CD4-positive, alpha-beta T cell treated with Interleukin-6 at 100 ng/mL for 8 hours (primary cell): ENCODE measurements at places on chromosomes 3 and 15.

DNA sequence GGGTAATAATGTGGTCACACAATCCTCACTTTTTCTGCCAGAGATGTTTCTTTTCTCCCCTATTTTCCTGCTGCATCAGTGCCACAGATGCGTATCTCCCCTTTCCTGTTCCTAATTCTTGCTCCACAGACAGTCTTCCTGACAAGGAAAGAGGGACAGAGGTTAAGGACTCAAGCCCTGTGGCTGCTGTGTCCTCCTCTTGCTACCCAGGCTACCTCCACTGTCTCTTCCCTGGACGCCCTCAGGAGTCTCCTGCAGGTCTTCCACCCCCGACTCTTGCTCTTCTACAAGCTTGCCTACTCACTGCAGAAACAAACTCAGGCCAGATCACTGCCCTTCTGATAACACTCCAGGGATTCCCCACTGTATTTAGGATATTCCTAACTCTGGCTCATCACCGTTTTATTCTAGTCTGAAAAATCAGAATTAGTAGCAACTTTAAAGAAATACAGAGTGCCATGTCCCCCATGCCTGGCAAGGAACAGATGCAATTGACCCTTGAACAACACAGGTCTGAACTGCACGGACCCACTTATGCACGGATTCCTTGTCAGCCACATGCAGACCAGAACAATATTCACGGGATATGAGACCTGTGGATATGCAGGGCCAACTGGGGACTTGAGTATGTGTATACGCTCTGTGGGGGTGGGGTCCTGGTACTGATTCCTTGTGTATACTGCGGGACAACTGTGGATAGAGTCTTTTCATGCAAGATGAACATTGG is 151.8 kb downstream of the GHSR start:
- DNase-seq = no peak

DNA sequence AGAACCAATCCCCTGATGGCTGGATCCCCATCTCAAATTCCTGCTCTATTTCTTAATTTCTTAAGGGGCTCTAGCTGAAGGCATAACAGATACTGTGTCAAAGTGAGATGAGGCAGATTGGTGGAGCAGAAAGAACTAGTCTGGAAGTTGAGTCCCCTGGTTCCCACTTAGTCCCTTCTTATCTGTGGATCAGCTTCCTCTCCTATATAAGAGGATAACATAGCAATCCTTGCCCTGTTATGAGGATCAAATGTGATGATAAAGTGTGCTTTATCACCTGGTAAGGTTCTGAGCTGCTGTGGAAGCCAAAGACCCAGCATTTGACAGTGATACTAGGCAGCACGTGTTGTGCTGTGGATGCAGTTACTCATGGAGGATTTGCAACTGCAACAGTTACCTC is 8.1 kb upstream of the SIN3A start:
- no peak for DNase-seq

- DNase-seq = peak; percentile 64
Measured at GRCh38 chr15:76973362-76973743, 21.6 kb upstream of the PSTPIP1 start.

- DNase-seq = no peak
Measured at GRCh38 chr3:138775254-138775595, 59.5 kb downstream of the PIK3CB start.

DNA sequence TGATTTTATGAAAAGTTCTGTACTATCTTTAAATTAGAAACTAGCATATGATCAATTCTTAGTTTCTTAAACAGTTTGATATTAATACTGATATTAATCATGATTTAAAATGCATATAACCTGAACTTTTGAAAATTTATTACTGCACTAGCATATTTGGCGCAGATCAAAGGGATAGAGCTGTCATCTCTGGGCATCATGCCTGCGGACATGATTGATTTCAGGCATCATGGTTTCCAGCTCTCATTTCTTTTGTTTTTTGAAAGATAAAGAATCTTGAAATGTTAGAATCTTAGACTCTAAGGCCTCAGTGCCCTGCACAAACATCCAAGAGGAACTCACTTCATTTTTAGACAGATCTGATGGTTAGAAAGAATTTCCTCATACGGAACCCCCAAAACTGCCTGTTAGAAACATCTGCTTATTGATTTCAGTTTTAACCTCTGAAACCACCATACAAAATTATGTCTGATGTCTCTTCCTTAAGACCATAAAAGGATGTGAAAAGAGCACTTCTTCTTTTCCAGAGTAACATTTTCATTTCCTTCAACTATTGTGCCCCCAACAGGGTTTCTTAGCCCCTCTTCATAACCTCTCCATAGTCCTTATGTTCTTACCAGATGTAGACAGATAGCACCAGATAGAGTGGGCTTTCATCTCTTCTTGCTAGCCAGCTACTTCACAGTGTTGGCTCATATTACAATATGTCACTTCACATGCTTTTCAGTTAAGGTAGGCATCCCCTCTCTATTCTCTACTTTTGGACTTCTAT is 110.8 kb downstream of the BBX start:
- no peak for DNase-seq

DNA sequence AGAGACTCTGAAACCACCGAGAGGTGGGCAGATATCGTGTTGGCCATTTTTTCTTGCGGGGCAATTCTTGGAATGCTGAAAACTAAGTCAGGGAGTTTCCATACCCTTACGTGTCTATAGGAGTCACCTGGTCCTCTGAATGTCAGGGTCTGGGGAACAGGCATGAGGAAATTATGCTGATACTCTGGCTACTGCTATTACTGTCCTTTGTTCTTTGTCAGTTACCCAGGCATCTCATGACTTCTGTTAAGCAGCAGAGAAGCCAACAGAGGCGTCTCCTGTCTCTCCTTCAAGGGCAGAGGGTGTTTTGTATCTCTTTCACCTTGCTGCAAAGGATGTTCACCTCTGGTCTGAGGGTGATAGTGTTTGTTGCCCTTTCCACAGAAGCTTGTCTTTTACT is 559.5 kb upstream of the CCDC54 start:
- DNase-seq = no peak

DNA sequence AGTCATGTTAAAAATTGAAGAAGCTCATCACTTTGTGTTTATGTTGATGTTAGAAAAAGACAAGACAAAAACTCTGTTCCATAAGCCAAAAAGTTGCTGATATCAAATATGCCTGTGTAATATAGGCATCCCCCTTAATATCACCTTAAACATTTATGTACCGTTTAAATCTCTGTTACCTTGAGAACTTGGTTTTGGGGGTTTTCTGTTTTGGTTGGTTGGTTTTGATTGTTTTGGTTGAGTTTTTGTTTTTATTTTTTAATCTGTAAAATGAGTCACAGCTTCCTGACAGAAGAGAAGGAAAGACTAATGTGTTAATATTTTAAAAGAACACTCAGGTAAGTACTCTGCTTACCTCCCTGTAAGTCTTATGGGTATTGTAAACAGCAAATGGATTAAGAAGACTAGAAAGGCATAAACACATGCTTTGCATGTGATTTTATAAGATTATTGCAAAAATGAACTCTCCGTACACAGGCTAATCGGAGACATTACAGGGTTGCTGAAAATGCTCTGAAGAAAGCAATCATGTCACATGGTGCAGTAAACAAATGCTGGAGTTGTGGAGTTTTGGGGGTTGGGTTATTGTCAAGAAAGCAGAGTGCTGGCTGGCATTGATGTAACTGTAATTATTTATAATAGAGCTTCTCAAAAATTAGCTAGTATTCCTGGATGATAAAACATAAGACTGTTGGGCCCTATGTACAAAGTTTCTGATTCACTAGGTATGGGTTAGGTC is 69.5 kb upstream of the MBNL1 start:
- DNase-seq = peak; percentile 29

DNA sequence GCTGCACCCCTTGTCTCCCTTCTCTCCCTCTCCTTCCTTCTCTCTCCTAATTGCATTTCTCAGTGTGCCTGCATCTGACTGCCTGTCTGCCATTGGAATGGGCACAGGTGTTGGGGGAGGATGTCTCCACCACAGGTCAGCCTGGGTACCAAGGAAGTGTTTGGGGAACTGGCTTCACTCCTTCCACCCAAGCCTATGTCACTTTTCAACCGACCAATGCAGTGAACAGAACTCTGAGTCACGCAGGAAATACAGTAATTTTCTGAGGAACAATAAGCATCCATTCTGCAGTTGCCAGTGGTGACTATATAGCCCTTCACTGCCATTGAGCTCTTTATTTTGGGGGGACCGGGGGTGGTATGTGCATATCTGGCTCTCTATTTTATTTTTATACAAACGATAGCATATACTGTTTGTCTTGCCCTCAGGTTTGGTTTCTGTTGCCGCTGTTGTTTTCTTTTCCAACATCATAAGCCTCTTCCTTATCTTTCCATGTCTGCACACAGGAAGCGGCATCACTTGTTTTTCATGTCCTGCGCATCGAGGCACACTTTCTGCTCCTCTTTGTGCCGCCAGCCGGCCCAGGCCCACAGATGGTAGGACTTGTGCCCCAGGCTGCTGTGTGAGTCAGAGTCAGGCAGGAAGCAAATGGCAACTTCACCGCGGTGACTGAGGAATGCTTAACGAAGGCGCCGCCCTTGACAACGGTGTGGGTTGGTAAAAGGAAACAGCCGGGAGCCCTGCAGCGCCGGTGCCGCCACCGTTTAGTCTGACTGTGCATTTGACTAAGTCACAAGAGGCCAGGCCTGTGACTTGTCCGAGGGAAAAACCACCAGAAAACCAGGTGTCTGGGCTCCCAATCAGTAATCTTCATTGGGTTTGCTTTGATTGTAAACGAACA is 21.1 kb upstream of the CDCP1 start:
- DNase-seq = peak; percentile 84

DNA sequence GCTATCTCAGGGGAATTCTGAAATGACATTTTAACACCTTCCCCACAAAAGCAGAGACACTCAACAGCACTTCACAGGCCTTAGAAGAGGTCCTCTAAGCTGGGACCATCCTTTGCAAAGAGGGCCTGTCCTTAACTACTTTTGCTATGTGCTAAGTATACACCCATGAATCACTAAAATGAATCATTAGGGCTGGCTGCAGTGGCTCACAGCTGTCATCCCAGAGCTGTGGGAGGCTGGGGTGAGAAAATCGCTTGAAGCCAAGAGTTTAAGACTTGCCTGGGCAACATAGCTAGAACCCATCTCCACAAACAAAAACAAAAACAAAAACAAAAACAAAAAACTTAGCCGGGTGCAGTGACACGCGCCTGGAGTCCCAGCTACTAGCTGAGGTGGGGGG is 53.9 kb upstream of the MELTF start:
- DNase-seq = no peak

DNA sequence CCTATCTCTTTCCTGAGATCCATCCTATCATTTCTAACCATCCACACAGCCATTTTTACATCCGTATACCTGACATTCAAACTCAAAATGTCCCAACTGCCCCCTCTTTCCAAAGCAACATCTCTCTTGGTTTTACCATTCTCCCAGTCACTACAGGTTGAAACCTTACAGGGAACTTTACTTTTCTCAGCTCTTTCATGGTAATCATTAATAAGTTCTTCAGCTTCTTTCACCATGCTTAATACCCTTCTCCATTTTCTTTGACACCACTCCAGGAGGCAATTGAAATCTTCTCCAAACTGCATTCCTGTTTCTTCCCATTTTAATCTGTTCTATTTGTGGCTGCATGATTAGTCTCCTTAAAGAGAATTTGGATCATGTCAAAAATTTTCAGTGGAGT is 352.5 kb downstream of the GAP43 start:
- no peak for DNase-seq

GRCh38 chr3:136184703-136185102 is 11.4 kb downstream of the MSL2 start:
- no peak for DNase-seq

DNA sequence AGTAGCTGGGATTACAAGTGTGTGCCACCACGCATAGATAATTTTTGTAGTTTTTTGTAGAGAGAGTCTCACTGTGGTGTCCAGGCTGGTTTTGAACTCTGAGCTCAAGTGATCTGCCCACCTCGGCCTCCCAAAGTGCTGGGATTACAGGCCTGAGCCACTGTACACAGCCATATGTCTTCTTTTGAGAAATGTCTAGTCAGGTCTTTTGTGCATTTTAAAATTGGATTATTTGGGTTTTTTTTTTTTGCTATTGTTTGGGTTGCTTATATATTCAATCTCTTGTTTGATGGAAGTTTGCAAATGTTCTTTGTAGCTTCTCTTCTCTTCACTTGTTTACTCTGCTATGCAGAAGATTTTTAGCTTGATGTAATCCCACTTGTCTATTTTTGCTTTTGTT is 6.2 kb upstream of the ARPP19 start:
- no peak for DNase-seq

DNA sequence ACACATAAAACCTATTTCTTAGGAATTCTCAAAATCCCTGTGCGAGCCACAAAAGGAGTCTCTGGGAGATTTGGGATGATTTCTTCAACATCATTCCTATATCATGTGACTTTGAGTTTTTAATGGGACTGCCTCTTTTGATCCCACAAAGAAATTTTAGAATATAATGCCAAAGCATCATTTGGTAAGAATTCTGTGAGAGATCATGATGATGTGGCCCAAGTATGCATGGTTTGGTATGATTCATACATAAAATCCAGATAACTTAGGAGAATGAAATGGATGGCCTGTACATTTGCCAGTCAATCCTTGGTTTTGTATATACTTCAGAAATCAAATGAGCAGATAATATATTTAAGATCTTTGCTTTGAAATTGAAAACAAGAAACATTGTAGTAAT is 61.3 kb downstream of the UBE2E2 start:
- no peak for DNase-seq

GRCh38 chr3:170038434-170039110 is 777 bp downstream of the GPR160 start:
- DNase-seq = peak; percentile 17

- no peak for DNase-seq
Measured at GRCh38 chr3:85081191-85081906, 122.6 kb downstream of the CADM2 start.

DNA sequence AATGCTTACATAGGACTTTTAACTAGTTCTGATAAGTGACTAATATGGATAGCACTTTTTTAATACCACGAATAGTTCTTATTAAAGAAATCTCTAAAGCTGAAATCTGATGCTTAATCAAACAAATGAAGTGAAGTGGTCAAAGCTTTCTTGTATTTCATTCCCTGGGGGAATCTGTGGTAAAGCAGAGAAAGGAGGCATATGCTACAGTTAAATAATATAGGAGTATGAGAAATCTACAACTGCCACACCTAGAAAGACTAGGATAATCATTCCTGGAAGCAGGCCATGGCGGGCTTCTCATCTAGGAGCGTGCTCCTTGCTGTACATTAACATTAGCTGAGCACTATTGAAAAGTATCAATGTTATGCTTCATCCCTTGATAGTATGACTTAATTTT is 835.7 kb downstream of the OTOL1 start:
- DNase-seq = no peak
